ENCODE measurements at places on chromosomes 13 and 19.

- no peak for DNase-seq
These were observed 20.1 kb downstream of the TLE2 start for GRCh38 chr19:3008994-3009393.

- DNase-seq, result no peak
These were observed 1.7 kb downstream of the UBE2M start for GRCh38 chr19:58556622-58557220.

DNA sequence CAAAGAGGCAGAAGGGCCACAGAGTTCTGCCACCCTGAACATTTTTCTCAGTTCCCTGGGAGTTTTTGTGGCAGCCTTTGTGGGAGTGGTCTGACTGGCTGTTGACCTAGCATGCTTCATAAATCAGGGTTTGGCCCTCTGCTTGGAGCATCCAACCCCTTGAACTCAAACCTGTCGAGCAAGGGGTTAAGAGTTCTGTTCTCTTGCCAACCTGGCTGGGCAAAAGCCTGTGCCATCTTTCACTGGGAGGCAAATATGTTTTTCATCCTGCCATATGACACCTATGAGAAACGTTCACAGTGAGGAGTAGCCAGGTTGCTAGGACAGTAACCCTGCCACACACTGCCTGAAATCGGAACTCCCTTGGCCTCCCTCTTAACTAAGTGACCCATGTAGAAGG is 7.7 kb upstream of the TEX26 start:
- DNase-seq, result no peak

GRCh38 chr19:4064149-4064495 is 2.6 kb downstream of the ZBTB7A start:
- DNase-seq, result no peak

GRCh38 chr19:19232261-19232721 is 20.5 kb downstream of the NCAN start:
- no peak for DNase-seq

DNA sequence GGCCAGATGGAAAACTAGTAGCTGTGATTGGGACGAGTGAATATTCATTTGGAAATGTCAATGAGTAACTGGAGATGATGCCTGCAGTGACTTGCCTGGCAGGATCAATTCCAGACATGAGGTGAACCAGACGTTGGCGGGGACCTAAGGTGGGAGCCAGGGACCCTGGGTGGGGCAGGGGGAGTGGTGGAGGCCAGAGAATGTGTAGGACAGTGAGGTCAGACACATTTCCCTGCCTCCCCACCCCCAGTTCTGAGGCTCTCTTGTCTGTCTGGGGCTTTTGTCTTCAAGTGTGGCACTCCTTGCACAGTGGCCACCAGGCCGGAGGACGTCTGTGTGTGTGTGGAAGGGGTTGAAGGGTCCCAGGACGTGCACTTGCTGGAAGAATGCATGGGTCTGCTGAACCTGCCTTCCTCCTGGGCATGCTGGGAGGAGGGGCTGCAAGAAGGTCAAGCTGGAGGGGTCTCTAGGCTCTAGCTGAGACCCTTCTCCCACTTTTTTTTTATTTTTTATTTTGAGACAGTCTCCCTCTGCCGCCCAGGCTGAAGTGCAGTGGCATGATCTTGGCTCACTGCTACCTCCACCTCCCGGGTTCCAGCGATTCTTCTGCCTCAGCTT is 51.6 kb downstream of the CHST8 start:
- DNase-seq, result no peak

DNA sequence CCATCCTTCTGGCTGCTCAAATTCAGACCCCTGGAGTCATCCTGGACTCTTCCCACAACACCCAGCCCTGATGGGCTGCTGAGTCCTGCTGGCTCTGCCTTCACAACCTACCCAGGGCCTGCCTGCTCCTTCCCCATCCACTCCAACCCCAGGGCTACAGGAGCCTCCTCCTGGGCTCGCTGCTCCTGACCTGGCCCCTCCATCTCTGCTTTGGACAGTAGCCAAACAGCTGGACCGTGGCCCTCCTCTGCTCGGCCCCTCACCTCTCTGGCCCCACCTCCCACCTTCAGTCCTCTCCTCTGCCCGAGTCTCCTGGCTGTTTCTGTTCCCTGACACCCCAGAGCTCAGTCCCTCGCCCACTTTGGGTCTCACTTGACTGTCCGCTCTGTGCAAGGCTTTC is 66.7 kb downstream of the CEBPG start:
- no peak for DNase-seq

- no peak for DNase-seq
These were observed 9.4 kb downstream of the SCGB2B2 start for GRCh38 chr19:34667349-34668076.

DNA sequence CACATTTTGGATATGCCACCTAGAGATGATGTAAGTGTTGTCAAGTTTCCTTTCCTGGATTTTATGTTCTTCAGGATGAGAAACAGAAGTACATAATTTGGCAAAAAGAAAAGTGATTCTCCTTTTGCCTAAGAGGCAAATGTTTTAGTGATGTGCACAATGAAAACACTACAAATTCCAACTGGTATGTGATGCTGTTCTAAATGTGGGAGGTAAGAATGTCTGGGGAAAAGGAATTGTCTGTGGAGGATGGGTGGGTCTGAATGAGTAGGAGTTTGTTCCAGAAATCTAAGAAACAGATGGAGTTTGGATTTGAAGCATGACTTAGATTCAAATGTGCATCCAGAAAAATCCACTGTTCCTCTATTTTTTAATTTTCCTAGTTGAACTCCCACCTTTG is 473.6 kb upstream of the SPRY2 start:
- no peak for DNase-seq

DNA sequence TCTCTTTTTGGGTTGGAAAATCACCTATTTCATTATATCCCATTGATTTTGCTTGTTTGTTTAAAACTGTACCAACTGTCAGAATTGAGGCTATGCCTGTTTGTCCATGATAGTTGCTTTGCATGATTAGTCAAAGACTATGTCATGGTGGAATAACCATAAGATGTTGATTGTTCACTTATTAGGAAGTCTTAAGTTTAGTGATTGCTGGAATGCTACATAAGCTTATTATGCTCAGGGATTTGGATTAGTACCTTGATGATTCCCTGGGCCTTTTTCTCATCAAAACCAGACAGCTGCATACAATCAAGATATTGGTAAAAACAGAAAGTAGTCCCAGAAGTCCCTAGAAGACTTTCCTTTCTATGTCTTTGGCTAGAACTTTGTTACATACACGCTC is 954.7 kb downstream of the PCDH9 start:
- no peak for DNase-seq

DNA sequence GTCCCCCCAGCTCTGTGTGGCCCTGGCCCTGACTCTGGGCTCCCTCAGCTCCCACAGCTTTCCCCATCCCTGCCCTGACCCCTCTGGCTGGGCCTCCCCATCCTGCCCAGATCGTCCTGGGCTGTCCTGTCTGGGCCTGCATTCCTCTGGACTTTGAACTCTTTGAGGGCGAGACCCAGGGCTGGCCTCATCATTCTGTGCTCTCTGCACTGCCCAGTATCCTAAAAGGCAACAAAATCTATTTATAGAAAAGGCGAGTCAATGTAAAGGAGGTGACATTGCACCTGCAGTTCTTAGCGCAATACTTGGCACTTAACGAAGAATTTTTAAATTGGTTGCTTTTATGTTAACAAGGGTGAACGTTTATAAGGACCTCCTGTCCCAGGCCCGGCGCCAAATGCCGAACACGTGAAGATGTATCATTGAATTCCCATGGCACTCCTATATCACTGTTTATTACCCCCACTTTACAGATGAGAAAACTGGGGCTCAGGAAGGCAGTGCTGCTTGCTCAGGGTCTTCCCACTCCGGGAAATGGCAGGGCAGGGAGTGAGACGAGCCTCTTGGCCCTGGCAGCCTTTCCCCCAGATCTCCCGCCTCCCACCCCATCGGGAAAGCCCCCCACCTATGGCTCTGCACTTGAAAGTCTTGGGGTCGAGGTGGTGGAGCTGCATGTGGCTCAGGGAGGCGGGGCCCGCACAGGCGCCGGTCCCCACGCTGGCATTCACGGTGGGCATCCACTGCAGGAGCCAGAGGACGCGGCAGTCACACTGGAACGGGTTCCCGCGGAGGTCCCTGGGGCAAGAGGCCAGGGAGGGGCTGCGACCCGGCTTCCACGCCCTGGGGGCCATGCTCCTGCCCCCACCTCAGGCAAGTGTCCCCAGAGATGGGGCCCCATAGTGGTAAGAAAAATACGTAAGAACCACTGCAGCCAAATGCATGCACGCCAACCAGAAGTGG is 3.8 kb downstream of the LGI4 start:
- no peak for DNase-seq

DNA sequence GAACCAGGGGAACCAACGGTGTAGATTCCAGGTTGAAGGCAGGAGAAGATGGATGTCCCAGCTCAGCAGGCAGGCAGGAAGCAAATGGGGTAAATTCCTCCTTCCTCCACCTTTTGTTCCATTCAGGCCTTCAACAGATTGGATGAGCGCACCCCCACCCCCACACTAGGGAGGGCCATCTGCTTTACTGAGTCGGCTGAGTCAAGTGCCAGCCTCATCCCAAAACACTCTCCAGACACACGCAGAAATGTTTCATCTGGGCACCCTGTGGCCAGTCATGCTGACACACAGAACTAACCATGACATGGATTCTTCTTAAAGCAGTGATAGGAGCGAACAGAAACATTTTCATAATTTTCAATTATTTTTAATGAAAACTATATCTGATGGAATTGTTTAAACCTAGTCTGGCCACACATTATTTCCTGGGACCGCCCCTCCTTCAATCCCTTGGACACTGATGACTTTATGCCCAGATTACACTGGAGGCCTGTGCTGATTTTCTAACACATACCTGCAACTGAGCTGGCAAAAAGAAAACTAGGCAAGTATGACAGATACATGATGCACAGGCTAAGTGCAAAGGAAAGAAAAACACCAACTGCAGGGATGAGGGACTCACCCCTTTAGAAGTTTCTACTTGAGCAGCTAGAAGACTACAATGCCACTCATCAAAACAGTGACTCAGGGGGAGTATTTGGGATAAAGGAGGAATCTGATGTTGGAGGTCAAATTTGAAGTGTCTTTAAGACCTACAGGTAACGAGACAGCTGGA is 154.2 kb downstream of the TNFRSF19 start:
- DNase-seq, result no peak
